ENCODE measurements at places on chromosomes 6 and 20.

DNA sequence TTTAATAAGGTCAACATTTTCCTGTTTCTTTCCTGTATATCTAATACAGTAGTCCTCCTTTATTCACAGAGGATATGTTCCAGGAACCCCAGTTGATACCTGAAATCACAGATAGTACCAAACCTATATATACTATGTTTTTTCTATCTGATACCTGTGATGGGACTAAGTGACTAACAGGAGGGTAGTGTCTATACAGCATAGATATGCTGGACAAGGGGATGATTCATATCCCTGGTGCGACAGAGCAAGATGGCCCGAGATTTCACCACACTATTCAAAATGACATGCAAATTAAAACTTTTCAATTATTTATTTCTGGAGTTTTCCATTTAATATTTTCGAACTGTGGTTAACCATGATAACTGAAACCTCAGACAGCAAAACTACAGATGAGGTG is 281.1 kb downstream of the LAMA2 start:
- no peak for DNase-seq

DNA sequence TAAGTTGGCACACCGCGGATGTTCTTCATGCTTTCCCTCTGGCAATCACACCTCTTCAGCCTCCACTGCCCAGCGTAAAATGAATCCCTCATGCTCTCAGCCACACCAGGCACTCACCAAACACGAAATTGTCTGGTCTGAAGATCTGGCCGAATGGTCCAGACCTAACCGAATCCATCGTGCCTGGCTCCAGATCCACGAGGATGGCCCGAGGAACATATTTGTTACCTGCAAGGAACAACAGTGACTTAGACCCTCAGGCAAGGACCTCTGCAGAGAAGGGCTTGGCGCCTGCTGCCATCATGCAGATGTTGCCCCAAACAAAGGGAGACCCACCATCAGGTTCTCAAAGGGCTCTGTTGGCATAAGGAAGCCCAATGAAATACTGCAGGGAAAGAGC is 1.4 kb downstream of the TUBB2B start:
- no peak for DNase-seq

DNA sequence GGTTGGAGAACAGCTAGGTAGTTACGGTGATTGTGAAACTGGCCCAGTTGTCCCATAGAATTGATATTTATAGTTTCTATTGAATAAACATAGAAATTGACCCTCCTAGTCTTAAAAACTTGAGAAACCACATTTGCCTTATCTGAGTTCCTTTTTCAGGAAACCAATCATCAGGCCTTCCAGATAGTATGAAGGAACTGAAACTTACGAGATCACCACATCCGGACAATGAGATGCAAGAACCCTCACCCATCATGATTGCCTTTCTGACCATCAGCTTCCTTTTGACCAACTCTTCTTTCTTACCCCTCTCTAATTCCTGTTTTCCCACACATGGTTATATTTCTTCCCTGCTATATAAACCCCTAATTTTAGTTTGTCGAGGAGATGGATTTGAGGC is 21.8 kb downstream of the SLC35F1 start:
- DNase-seq, result no peak

DNA sequence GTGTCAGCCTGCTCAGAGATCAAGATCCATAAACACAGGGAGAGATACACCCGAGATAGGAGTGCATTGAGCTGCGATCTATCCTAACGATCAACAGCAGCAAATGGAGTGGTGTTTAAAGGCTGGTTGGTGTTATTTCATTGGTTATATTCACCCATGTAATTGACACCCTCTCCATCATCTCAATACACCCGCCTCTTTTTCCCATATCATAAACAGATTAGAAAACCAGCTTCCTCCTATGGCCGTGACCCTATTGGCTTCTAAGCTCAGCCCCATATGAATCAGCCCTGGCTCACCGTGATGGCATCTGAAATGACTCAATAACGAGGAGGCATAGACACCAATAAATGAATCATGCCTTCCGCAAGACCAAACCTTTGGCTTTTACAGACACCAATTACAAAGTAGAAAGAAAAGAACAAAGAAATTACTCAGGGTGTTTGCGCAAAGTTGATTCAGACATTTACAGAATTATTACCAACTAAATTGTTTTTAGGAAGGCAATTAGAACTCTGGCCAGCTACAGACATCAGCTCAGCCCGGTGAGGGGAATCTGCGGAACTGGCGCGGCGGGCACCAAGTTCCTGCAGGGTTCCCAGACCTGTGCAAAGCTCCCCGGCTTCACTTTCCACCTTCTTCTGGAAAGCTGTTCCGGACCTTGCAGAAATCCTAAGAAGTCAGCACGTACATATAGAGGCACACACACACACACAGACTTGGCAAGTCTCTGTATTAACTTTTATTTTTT is 11.5 kb downstream of the PMEPA1 start:
- DNase-seq, result no peak
